Hippocampal formation (tissue), 2 donors: ENCODE measurements at places on chromosomes 5 and 9.

GRCh38 chr5:28648108-28648507 is 1609.7 kb upstream of the CDH9 start:
- no peak for DNase-seq

GRCh38 chr9:76697081-76697480 is 67.2 kb upstream of the PCA3 start:
- no peak for DNase-seq

DNA sequence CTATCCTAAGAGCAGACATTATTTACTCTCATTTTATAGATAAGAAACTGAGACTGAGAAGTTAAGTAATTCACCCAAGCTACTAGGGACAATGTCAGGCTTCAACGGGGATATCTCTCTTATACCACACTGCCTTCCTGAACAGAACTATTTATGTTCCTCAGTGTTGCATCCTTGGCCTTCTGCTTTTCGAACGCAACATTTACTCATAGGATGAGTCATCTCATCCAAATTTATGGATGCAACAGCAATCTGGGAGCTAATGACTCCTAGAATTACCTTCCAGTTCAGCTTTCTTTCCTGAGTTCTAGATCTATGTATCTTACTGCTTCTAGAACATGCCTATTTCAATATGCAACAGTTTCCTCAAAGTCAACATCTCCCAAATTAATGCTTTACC is 103.6 kb upstream of the PAM start:
- DNase-seq: no peak

GRCh38 chr5:96962540-96962991 is 26.7 kb downstream of the LNPEP start:
- no peak for DNase-seq

- no peak for DNase-seq
Measured at GRCh38 chr5:62762503-62762902, 183.9 kb downstream of the LRRC70 start.

DNA sequence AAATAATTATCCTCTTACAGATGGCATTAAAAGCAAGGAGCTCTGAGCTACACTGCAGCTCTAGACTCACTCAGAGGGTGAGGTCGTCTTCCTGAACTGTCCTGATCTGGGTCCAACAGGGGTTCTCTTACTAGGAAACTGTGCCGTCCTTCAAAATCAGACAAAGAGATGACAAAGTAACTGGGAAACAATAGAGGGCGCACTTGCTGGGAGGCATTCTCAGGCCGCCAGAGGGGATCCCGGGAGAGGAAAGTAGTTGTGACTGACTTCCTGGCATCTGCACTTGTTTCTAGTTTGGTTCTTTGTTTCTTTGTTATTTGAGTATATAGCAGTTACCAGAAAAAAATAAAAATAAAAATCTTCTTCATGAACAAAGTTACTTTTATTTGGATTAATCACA is 142.9 kb upstream of the MSX2 start:
- no peak for DNase-seq

DNA sequence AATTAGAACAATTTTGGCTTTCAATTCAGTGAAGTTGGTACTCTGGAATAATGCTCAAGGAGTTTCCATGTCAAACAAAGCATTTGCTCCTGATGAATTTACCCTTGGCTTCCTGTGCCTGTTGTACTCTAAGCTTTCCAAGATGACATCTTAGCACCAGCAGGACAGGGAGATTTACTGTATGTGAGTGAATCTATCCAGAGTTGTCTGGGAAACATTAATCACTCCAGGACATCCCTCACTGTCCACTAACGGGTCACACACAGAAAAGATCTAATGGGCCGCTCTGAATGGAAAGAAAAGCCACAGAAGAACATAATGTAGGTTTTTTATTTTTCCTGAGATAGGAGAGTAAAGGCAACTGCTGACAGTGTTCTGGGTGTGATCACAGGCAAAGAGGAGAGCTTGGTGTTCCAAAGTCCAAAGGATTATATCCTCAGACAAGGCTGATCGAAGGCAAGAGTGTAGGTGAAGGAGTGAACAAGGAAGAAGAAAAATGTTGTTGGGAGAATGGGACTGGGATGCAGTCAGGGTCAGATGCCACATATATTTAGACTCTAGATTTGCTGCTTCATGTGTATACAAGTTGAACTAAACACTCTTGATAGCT is 167.7 kb upstream of the RPS23 start:
- no peak for DNase-seq

DNA sequence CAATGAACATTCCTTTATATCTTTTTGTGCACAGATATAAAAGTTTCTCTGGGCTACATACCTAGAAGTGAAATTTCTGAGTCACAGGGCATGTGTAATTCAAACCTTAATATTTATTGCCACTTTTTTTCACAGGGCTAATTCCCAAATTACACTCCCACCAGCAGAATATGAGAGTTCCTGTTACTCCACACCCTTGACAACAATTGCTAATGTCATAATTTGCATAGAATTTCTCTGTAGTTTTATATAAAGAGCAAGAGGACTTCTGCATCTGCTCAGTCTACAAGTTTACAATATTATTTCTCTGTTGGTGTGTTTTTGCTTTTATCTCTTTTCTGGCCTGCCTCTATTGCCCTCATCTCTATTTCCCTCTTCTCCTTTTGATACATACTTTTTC is 518.5 kb downstream of the ZNF608 start:
- no peak for DNase-seq
